ENCODE measurements at places on chromosomes 4 and X. TPM values are rescaled to one million over a fixed set of nuclear protein-coding genes. Genes with fewer than 3 reads are reported as not detected.

DNA sequence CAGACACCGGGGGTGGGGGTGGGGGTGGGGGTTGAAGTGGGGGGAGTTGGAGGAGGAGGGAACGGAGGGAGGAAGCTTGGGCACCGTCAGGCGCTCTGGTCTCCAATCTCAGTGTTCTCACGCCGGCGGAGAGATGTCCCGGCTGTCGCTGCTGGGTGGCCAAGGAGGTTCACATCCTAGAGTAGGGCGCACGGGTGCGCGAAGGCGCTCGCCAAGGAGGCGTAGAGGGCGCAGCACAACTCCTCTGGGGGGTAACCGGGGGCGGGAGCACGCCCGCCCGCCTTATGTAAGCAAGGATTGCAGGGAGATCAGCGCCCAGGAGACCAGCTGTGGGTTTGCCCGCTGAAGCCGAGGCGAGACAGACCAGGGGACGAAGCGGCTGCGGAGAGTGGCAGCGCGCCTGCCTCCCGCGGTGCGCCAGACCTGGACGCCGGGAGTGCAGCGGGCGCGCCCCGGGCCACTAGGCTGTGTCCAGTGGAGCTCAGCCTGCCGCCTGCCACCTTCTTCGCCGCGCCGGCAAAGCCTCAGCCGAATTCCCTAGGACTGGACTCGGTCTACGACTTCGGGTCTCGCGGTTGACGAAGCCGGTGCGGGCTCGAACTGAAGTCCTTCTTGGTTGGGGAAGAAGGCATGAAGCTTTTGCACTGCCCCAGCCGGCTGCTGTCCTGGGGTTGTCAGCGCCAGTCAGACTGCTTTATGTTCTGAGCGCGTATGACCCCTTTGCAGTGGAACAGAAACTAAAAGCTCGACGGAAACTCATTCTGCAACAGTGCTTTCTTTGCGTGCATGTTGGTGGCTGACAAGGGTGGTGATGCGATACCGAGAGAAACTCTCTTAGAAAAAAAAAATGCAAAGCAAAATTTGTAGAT is 707 bp upstream of the UNC5C start:
- peak; percentile 60 for DNase-seq

Gene CCDC110
- polyA plus RNA-seq: 6.7 TPM

DNA sequence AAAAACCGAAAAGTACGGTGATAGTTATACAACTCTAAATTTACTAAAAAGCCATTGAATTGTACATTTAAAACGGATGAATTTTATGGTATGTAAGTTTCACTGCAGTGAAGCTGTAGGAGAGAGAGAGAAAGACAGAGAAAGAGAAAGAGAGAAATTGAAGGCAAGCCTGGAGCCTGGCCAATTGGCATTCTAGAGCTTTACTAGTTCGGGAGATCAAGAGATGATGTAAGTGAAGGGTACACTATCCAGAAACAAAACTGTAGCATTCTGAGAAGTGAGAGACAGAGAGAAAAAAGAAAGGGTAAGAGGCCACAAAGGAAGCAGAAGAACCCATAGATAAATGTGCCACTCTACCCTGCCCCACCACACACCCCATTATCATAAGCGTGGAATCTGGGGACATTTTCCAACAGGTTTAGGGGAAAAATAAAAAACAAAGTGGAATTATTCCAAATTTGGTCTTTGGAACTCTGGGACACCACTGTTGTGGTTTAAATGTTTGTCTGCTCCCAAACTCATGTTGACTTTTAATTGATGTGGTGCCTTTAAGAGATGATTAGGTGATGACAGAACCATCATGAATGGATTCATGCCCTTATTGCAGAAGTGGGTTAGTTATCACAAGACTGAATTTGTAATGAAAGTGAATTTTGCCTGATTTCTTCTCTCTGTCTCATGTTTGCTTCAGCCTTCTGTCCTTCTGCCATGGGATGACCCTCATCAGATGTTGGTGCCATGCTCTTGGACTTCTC is 123.0 kb upstream of the PLS3 start:
- DNase-seq: no peak

GRCh38 chrX:148670277-148670676 is 169.9 kb downstream of the AFF2 start:
- DNase-seq: no peak

Gene GABRA4
- polyA plus RNA-seq: 0.61 TPM
